Sigmoid colon (tissue), 7 donors: ENCODE measurements at places on chromosomes 12 and 14.
A peak's percentile ranks its signal among the peaks of the same experiment; 100 is the strongest.

- no peak for DNase-seq
- H3K27me3 ChIP-seq: no peaks in the 10 kb centered on the region
- no peak overlapping the region for H3K27ac ChIP-seq
- no peaks in the 10 kb centered on the region for H3K4me1 ChIP-seq
Observed at GRCh38 chr12:24378548-24379407, 429.3 kb upstream of the SOX5 start.

DNA sequence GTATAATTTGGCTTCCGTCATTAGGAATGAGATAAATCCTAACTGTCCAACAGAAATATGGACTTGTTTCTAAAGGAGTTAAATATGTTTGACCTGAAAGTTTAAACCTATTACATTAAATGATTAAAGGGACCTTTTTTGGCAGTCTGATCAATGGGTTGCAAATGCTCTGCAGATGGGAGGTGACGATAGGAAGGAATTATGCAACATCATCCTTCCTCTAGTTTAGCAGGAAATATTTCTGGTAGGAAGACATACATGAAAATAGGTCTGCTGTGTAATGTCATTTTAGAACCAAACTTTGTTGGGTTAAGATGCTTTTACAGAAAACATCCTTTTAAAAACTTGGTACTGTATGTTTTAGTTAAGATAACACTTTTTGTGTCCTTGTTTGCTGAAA, 2.6 kb downstream of the LRRC10 start:
- no peaks in the 10 kb centered on the region for H3K4me1 ChIP-seq
- DNase-seq: no peak
- H3K4me3 ChIP-seq: no peak overlapping the region
- H3K27me3 ChIP-seq: no peaks in the 10 kb centered on the region
- H3K36me3 ChIP-seq: peaks cover 6% of the 10 kb centered on the region

GRCh38 chr14:68174446-68174845, 354.9 kb downstream of the RAD51B start:
- DNase-seq: no peak
- H3K36me3 ChIP-seq: no peaks in the 10 kb centered on the region
- no peaks in the 10 kb centered on the region for H3K4me1 ChIP-seq
- no peaks in the 10 kb centered on the region for H3K27me3 ChIP-seq

DNA sequence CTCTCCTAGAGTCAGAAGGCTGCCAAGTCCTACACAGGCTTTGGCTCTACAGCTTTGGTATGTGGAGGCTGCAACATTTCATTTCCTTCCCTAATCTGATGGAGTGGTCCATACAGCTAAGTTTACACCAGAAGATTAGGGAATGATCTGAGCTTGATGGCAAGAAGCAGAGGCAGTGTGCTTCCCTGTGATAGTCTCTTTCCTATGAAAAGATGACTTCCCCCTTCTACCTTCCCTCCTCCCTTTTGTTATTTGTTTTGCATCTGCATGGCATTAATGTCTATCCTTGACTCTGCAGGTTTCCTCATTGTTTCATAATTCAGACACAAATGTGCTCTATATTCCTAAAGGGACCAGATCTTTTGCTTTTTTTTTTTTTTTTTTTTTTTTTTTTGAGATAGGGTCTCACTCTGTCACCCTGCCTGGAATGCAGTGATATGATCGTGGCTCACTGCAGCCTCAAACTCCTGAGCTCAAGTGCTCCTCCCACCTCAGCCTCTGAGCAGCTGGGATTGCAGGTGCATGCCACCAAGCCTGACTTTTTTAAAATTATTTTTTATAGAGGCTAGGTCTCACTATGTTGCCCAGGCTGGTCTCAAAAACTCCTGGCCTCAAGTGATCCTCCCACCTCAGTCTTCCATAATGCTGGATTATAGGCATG, 76.3 kb downstream of the GRIP1 start:
- no peak for DNase-seq
- H3K4me3 ChIP-seq: no peak overlapping the region
- H3K4me1 ChIP-seq: no peaks in the 10 kb centered on the region
- H3K36me3 ChIP-seq: no peaks in the 10 kb centered on the region

DNA sequence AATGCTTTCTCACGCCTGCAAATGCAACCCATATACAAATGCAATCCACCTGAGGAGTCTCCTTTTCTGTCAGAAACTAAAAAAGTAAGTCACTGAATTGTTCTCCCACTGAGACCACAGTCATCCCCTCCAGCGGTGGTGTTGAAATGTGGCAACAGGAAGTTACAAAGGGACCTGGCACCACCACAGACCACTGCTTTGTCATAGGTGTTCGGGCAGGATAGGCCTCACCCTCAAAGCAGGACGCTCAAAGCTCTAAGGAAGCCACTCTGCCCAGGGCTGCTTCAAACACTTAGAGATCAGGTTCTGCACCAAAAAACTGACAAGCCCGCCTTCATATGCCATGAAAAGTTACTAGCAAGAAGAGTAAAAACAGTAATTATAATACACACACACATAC, 11.3 kb downstream of the PHLDA1 start:
- H3K4me1 ChIP-seq: peaks cover 7% of the 10 kb centered on the region
- peak overlapping the region; percentile 4 for H3K27ac ChIP-seq
- no peak overlapping the region for H3K4me3 ChIP-seq
- DNase-seq: no peak
- no peaks in the 10 kb centered on the region for H3K36me3 ChIP-seq

GRCh38 chr12:129207084-129207483, 353.8 kb downstream of the GLT1D1 start:
- no peaks in the 10 kb centered on the region for H3K27me3 ChIP-seq
- no peak overlapping the region for H3K27ac ChIP-seq
- H3K36me3 ChIP-seq: no peaks in the 10 kb centered on the region
- no peaks in the 10 kb centered on the region for H3K4me1 ChIP-seq

DNA sequence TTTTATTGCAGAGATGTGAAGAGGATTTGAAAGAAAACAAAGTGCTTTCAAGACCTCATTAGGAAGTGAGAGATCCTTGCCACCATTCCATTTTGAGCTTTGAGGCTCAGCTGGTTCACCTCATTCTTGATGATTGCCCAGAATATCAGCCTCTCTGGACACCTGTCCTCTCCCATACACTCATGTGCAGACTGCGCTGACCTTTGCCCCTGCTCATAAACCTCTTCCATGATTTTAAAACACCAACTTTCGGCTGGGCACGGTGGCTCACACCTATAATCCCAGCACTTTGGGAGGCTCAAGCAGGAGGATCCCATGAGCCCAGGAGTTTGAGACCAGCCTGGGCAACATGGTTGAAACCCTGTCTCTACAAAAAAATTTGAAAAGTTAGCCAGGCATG, 8.9 kb downstream of the COX14 start:
- H3K27me3 ChIP-seq: no peaks in the 10 kb centered on the region
- H3K4me3 ChIP-seq: no peak overlapping the region
- peak; percentile 37 for DNase-seq
- H3K36me3 ChIP-seq: peaks cover 25% of the 10 kb centered on the region
- H3K27ac ChIP-seq: no peak overlapping the region

GRCh38 chr14:24353559-24354481, 14.0 kb upstream of the RIPK3 start:
- H3K36me3 ChIP-seq: no peaks in the 10 kb centered on the region
- no peak overlapping the region for H3K27ac ChIP-seq
- H3K4me3 ChIP-seq: no peak overlapping the region

DNA sequence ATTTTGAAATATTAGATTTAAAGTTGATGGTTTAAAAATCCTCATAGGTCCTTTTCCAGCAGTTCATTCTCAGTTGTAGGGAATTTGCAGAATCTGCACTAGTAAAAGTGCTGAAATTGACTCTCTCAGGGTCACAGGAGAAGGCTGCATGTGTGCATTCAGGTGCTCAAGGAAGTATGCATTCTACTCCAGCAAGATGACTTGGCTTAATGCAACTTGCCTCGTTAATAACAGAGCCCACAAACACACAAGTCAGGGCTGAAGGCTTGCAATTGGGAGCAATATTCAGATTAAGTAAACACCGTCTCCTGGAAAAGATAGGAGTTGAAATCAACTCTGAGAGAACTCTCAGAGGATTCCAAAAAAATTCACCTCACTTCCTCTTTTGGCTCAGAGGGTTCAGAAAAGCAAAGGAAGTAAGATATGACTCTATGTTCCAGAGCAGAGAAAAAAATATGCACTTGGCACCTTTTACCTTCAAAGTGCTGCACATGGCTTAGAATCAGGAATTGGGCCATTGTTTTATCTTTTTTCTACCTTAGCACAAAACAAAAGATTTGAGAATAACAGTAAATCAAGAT, 406.3 kb upstream of the DCN start:
- H3K4me3 ChIP-seq: no peak overlapping the region
- no peaks in the 10 kb centered on the region for H3K36me3 ChIP-seq
- no peaks in the 10 kb centered on the region for H3K4me1 ChIP-seq
- no peak overlapping the region for H3K27ac ChIP-seq
- DNase-seq: no peak
- no peaks in the 10 kb centered on the region for H3K27me3 ChIP-seq

DNA sequence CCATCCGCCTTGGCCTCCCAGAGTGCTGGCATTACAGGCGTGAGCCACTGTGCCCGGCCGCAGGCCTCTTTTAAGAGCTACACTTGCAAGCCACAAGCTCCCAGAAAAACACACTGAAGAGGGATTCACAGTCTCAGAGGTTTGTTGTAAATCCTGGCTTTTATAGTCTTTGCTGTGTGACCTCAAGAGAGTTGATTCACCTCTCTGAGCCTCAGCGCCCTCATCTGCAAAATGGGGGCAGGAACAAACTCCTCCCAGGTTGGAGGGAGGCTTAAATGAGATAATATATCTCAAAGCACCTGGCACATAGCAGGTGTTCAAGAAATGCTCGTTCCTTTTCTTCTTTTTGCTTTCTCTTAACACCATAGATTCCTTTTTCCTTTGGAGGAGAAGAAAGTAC, 3.9 kb upstream of the TCHP start:
- H3K4me3 ChIP-seq: no peak overlapping the region
- DNase-seq: no peak
- no peaks in the 10 kb centered on the region for H3K27me3 ChIP-seq
- H3K4me1 ChIP-seq: peaks cover 12% of the 10 kb centered on the region

GRCh38 chr14:103621860-103622259, 7.2 kb upstream of the KLC1 start:
- no peaks in the 10 kb centered on the region for H3K36me3 ChIP-seq
- peaks cover 18% of the 10 kb centered on the region for H3K4me1 ChIP-seq
- no peak overlapping the region for H3K4me3 ChIP-seq
- DNase-seq: no peak
- no peaks in the 10 kb centered on the region for H3K27me3 ChIP-seq

- no peaks in the 10 kb centered on the region for H3K4me1 ChIP-seq
- no peak overlapping the region for H3K4me3 ChIP-seq
- DNase-seq: no peak
- H3K36me3 ChIP-seq: no peaks in the 10 kb centered on the region
- no peak overlapping the region for H3K27ac ChIP-seq
Observed at GRCh38 chr14:104091061-104091926, 5.8 kb downstream of the ASPG start.

GRCh38 chr12:50542448-50542847, 37.7 kb downstream of the DIP2B start:
- no peak overlapping the region for H3K27ac ChIP-seq
- DNase-seq: no peak
- no peaks in the 10 kb centered on the region for H3K4me1 ChIP-seq
- H3K4me3 ChIP-seq: no peak overlapping the region
- no peaks in the 10 kb centered on the region for H3K36me3 ChIP-seq
- H3K27me3 ChIP-seq: no peaks in the 10 kb centered on the region

DNA sequence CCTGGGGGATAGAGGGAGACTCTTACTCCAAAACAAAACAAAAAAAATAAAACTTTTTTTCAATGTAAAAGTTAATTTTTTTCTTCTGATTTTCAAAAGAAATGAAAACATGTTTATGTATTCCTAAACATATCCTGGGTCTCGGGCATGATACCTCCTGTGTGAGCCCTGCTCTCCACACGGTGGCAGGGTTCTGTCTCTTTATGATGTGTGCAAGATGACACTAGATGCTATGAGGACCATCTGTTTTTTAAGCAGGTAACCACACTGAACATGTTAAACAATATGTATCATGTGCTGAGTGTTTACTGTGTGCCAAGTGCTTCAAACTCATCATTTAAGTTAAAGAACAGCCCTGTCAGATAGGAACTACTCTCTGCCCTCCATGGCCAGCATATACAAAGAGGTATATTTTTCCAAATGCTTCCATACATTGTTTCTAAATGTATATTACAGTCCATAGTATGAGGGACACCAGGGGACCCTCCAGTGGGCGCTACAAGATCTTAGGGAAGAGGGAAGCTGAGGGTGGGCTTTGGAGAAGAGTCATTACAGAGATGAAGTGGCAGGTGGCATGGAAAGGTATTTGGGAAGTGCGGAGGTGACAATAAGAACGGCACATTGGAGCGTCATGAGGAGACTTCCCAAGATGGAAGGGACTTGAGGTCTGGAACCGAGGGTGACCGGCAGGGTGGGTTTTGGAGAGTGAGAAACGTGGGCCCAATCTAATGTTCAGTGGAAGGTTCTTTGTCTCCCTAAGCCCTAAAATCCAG, 28.5 kb downstream of the FOS start:
- H3K36me3 ChIP-seq: no peaks in the 10 kb centered on the region
- peaks cover 17% of the 10 kb centered on the region for H3K4me1 ChIP-seq
- H3K4me3 ChIP-seq: no peak overlapping the region
- no peaks in the 10 kb centered on the region for H3K27me3 ChIP-seq

DNA sequence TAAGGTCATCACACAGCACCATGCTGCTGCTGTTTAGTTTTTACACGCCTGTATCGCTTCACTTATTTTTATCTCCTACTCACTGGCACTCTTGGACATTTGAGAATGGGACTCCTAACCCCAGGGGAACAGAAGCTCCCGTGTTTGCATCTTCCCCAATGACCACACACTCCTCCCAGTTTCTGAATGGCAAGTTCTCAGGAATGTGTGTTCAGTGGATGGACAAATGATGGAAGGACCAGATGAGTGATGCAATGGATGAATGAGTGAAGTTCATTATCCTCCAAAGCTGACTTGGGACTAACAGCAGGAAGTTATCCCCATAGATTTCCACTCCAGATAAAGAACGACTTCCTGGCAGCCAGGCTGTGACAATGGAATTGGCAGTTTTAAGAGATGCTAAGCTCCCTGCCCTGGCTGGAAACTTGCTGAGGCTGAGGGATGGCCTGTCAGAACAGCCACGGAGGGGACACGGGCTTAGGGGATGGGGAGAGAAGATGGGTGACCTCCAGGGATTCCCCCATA, 231.5 kb downstream of the SLC15A4 start:
- no peak for DNase-seq
- H3K36me3 ChIP-seq: no peaks in the 10 kb centered on the region
- H3K4me3 ChIP-seq: no peak overlapping the region
- no peaks in the 10 kb centered on the region for H3K4me1 ChIP-seq
- no peak overlapping the region for H3K27ac ChIP-seq

- H3K4me3 ChIP-seq: no peak overlapping the region
- no peak for DNase-seq
- no peak overlapping the region for H3K27ac ChIP-seq
- no peaks in the 10 kb centered on the region for H3K27me3 ChIP-seq
Observed at GRCh38 chr14:105382343-105383082, 15.8 kb upstream of the TEX22 start.

- H3K4me1 ChIP-seq: no peaks in the 10 kb centered on the region
- H3K4me3 ChIP-seq: no peak overlapping the region
- H3K36me3 ChIP-seq: no peaks in the 10 kb centered on the region
- no peaks in the 10 kb centered on the region for H3K27me3 ChIP-seq
Observed at GRCh38 chr14:97798176-97798575, 1001.0 kb downstream of the VRK1 start.

GRCh38 chr12:30573145-30573544, 122.5 kb downstream of the IPO8 start:
- no peaks in the 10 kb centered on the region for H3K27me3 ChIP-seq
- no peak overlapping the region for H3K27ac ChIP-seq
- no peak for DNase-seq
- H3K4me3 ChIP-seq: no peak overlapping the region
- no peaks in the 10 kb centered on the region for H3K4me1 ChIP-seq
- no peaks in the 10 kb centered on the region for H3K36me3 ChIP-seq
